ENCODE measurements at places on chromosomes 5 and 9.
A peak's percentile ranks its signal among the peaks of the same experiment; 100 is the strongest.

DNA sequence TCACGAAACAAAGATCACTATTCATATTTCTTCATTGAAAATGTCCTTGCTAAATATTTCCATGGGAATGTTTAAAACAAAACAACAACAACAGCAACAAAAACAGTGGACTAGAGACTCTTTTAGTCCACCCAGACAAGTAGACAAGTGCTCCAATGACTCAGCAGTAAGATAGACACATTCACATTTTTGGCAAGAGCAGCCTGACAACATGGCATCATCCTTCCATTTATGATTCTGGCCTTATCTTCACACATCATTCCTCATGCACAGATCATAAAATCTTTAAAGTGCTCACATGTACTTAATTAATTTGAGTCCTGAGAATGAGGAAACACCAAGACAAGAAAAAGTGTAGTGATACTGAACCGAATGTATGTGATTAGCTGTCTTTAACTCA is 132.6 kb upstream of the PDE4D start:
- no peak for DNase-seq

GRCh38 chr5:143245929-143246561 is 157.4 kb downstream of the NR3C1 start:
- no peak for DNase-seq

DNA sequence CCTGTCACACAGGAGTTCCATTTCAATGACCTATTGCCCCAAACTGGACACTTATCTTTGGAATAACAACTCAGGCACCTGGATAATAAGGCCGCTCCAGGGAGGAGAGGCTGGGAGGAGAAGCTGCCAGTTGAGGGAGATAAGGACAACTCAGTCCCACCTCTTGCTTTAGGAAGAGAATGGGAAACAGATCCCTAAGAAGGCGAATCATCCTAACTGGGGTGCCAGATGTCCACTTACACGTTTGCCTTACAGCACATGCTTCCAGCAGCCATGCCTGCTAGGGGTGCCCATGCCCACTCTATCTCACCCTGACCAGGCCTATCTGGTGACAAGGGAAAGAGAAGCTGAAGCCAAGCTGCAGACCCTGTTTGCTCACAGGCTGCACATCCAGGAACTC is 6.5 kb downstream of the HK3 start:
- DNase-seq, result no peak

GRCh38 chr9:108417726-108418125 is 438.1 kb downstream of the ACTL7B start:
- no peak for DNase-seq

- DNase-seq, result no peak
These were observed 164.4 kb downstream of the TLR4 start for GRCh38 chr9:117868594-117868993.

GRCh38 chr9:112348257-112349007 is 15.0 kb upstream of the PTBP3 start:
- DNase-seq, result peak; percentile 78

- no peak for DNase-seq
These were observed 58.9 kb upstream of the COL15A1 start for GRCh38 chr9:98884849-98885248.

DNA sequence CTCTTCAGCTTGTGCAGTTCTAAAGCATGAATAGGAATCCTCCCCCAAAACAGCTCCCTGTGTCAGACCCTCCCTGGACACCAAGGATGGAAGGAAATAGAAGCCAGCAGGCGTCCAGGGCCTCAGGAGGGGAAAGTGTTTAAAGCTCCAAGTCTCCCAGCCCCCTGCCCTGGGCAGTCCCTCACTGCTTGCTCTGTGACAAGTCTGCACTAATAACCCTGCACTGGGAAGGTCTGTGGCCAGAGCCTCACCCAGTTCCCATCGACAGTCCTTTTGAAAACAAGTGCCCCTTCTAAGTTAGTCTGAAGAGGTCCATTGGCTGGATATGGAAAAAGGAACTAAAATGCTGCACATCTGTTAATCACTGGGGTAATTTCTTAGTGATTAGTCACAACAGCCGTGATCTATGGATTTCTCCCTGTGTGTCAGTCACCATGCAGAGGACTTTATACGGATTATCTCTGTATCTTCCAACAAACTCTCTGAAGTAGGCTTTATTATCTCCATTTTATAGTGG is 195.3 kb downstream of the FBXL7 start:
- DNase-seq, result no peak

GRCh38 chr9:9352877-9353481 is 1259.8 kb downstream of the PTPRD start:
- no peak for DNase-seq

GRCh38 chr9:137168904-137169856 is 671 bp downstream of the LRRC26 start:
- DNase-seq, result no peak

DNA sequence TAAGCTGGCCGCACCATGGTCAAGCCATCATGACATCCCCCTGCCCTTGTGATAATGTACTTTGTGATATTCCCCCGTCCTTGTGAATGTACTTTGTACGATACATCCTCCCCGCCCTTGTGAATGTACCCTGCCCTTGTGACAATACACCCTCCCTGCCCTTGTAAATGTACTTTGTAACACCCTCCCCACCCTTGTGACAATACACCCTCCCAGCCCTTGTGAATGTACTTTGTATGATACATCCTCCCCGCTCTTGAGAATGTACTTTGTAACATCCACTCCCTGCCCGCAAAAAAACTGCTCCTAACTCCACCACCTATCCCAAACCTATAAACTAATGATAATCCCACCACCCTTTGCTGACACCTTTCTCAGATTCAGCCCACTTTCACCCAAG is 313.8 kb downstream of the CTNND2 start:
- DNase-seq, result no peak

DNA sequence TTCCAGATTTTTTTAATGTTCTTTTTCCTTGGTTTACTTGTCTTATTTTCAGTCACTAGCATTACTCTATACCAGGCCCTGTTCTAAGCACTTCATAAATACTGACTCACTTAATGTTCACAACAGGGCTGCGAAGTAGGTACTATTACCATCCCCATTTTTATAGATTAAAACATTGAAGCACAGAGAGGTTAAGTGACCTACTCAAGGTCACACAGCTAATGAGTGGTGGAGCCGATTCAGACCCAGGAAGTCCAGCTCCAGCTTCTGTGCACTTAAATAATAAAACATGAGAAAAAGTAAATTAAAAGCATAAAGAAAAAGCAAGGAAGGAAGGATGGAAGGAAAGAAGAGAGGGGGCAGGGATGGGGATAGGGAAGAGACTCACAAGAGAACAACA is 45.3 kb upstream of the DNAH5 start:
- DNase-seq, result no peak

- no peak for DNase-seq
These were observed 613.7 kb downstream of the PRELID2 start for GRCh38 chr5:145221416-145221815.
